ENCODE measurements at places on chromosomes 7 and 10.

DNA sequence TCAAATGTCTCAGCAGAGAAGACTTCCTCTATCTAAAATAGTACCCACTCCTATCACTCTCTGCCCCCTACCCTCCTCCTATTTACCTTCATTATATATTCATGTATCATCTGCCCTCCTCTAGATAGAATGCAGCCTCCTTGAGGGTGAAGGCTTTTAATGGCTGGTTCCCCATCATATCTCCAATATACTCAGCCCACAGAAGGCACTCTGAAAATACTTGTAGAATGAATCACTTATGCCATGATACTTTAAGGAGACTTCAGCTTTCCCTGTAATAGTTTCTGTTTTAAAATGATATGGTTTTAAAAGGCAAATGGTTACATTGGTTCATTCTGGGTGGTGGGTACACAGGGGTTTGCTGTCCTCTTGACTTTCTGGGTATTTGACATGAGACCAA lies 25.3 kb downstream of the GFRA1 start:
- DNase-seq = no peak

- peak; percentile 31 for DNase-seq
Measured at GRCh38 chr10:22712956-22713852, 1.2 kb downstream of the PIP4K2A start.

DNA sequence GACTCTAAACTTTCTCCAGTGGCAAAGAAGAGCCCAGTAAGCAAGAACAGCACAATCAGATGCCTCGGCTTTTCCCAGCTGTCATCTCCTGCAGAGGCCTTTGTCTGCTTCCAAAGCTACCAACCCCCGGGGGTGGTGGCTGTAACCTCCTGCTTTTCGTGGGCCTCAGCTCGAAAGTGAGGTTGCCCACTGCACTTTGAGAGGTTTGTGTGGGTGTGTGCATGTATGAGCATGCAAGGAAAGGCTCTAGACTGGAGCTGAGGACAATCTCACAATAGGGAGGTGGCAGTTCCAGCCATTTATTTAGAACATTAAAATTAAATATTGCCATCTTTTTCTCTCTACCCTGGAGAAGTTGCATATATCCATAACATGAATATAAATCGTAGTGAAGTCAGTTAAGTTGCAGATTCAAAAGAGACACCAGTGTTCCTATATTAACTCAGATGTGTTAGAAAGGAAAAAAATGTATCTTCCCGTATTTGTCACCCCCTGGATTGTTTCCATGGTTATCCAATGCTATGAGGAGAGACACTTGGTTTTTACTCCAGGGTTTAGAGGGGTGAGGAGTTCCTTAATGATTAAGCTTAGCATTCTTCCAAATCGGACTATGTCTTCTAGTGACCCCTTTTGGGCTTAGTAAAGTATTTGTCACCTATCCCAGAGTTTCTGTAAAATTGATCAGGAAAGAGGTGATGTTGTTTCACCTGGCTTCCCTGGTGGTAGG lies 781.1 kb downstream of the INHBA start:
- DNase-seq = no peak

DNA sequence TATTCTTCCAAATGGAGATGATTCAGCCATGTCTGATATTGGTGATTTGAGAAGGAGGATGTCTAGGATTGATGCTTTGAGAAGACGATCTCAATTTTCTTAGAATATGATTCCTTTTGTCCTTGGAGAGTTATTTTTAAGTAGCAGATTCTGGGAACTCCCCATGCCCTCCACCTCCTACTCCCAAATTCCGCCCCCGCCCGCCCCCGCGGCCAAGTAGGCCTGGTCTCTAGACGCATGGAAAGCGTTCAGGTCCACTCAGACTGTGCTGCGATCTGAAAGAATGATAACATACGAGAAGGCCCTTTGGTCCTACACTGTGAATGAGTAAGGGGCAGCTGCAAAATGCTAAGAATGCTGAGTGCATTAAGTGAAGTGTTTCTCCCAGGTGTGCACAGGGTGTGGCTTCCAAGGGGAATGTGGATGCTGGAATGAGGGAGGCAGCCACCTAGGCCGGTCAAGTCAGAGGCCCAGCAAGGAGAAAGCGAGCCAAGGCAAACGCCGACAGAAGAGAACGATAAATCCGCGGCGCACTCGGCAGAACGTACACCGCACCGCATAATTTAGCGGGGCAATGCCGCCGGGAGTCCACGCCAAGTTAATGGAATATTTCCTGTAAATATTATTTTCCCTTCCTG lies 142.3 kb downstream of the PRPF18 start:
- no peak for DNase-seq
